ENCODE measurements at places on chromosomes 1 and 21.
A peak's percentile ranks its signal among the peaks of the same experiment; 100 is the strongest.

DNA sequence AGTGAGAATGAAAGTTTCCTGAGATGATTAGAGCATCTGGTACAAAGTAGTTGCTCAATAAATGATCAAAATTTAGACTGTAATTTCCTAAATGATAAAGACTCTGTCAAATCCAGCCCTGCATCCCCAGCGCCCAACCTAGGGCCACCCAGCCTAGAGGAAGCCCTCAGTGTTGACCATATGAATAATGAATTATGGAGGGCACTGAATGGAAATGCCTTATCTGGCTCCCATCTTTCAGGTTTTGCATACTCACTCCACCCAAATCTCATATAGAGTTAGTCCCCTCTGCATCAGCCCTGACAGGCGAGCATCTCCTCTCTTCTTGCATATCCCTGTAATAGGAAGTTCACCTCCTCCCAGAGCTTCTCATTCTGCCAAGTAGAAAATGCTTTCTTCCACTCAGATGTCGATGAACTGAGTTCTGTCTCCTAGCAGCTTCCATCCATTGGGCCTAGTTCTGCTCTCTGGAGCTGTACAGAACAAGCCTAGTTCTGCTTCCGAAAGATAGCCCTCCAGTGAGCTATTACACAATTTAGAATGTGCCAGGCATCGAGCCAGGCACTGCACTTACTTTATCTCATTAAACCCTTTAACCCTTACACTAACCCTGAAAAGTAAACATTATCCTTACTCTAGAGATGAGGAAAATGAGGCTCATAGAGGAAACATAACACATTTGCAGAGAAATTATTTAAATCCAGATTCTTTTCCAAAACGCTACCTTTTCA lies 20.9 kb downstream of the COA7 start:
- no peak for DNase-seq

DNA sequence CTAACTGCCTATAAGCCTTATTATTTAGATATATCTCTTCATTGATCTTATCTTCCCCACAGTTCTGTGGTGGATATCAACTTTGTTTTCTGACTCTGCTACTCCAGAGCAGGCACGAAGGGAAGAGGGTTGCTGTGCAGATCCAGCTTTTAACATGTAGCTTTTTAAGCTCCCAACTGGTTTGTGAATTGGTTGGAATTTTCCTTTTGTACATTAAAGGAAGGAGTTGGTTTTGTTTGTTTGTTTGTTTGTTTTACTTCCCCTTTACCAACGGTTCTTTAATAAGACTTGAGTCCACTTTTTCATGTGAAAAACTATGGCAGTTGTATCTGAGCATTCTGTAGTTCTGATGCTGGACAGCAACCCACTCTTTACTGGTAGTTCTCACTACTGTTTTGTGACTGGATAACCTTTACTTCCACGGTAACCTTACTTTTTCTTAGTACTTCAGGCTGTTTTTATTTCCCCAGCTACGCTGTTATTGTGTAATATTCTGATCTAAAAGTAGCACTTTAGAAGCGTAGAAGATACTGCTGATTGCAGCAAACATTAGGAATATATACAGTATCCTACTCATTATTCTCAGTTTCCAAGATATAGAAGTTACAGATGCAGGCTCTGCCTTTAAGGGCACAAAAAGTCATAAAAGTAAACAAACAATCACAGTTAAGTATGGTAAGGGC lies 1.6 kb downstream of the GNPAT start:
- peak; percentile 31 for DNase-seq

- DNase-seq: no peak
Measured at GRCh38 chr1:7527733-7528045, 243.4 kb upstream of the VAMP3 start.

GRCh38 chr1:39639305-39640130 lies at the start of gene HEYL:
Gene HEYL (minus strand): TSS chr1:39639643. CDS start chr1:39639625, 18 bp downstream.
- DNase-seq: peak; percentile 48

- DNase-seq: peak; percentile 79
Measured at GRCh38 chr1:112359961-112360767, 35.9 kb upstream of the CTTNBP2NL start.
